ENCODE measurements at places on chromosomes 7 and 10. TPM values are rescaled to one million over a fixed set of nuclear protein-coding genes. Genes with fewer than 3 reads are reported as not detected.

The MICALL2 gene
- total RNA-seq = 10.0 TPM

The FXYD4 gene
- not detected for total RNA-seq

GRCh38 chr10:56698506-56698905, 337.4 kb upstream of the ZWINT start:
- no peaks in the 10 kb centered on the region for H3K36me3 ChIP-seq
- no peak overlapping the region for H3K4me3 ChIP-seq

DNA sequence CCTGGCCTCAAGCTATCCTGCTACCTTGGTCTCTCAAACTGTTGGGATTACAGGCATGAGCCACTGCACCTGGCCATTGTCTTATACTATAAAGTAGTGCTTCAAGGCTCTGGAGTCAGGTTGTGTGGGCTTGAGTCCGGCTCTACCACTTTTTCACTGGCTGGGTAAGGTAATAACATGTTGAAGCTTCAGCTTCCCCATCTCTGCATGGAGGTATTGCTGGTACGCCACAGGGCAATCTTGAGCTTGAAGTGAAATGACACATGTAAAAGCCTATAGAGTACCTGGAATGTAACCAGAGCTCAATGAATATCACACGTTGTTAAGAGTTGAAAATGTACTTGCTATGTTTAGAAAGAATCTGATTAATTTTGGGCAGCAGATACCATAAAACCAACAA, 120.8 kb downstream of the POU6F2 start:
- no peak for DNase-seq
- H3K4me1 ChIP-seq = no peaks in the 10 kb centered on the region
- no peak overlapping the region for H3K4me3 ChIP-seq
- H3K27ac ChIP-seq = no peak overlapping the region
- no peaks in the 10 kb centered on the region for H3K27me3 ChIP-seq
- H3K36me3 ChIP-seq = no peaks in the 10 kb centered on the region

The AKR1E2 gene
- 4.7 TPM for total RNA-seq

The STOX1 gene
- 2.6 TPM for total RNA-seq

DNA sequence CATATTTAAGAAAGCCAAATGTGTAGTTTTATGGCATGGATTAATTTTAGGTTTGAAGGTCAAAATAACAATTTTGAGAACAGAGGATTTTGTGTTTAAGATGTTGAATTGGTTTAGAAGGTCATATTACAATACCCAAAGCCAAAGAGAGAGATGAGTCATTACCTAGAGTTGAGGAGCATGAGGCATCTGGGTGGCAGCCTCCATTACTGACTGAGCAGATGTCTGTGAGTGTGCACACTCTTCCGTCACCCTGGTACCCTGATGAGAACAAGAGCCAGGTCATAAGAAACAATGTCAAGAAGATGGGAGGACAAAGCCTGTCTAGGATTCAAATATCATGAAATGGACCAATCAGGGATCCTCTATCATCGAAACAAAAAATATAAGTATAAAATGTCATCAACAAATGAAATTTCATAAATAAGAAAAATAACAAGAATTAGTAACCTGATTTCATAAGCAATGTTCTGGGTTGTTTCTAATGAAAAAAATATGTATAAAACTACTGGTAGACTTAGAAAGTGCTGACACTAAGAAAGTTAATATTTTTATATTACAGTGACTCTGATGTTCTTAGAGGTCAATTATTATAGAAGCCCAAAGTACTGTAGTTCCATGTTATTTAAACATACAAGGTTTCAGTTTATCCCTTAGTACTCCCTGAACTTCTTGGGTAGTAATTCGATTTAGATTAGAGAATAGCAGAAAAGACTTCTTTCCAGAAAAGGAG, 20.0 kb downstream of the CUBN start:
- H3K4me3 ChIP-seq = no peak overlapping the region
- no peak overlapping the region for H3K27ac ChIP-seq
- no peaks in the 10 kb centered on the region for H3K4me1 ChIP-seq
- H3K27me3 ChIP-seq = no peaks in the 10 kb centered on the region
- DNase-seq = no peak

- DNase-seq = no peak
- H3K27me3 ChIP-seq = no peaks in the 10 kb centered on the region
- H3K4me1 ChIP-seq = no peaks in the 10 kb centered on the region
Observed at GRCh38 chr10:118980870-118981269, 48.6 kb upstream of the NANOS1 start.

The RHOBTB1 gene
- 11.8 TPM for total RNA-seq

DNA sequence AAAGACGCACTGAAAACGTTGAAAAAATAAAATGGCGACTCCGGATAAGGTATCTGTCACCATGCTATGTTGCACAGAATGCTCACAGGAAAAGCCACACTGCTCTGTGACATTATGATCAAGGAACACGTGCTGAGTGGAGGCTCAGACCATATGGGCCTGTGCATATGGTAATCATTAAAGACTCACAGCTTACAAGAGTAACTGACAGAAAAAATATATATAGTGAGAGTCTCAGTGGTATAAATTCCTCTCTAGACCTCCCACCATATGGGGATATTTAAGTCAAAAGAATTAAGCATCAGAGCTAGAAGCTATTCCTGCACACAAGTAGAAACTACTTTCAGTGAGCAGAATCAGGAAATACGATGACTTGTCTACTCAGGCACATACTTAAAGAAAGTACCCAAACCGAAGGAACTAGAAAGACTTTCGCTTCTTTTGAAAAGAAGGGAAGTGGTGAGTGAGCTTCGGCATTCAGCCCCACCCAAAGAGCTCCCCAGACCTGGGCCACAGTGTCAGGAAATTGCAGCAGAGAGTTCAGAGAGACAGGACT, 65.1 kb upstream of the MPP7 start:
- peaks cover 5% of the 10 kb centered on the region for H3K4me1 ChIP-seq
- no peaks in the 10 kb centered on the region for H3K36me3 ChIP-seq
- H3K27ac ChIP-seq = no peak overlapping the region
- DNase-seq = no peak

- H3K4me3 ChIP-seq = no peak overlapping the region
- H3K4me1 ChIP-seq = no peaks in the 10 kb centered on the region
- DNase-seq = no peak
- no peaks in the 10 kb centered on the region for H3K27me3 ChIP-seq
- H3K27ac ChIP-seq = no peak overlapping the region
Observed at GRCh38 chr7:12358694-12359093, 45.0 kb downstream of the VWDE start.

The WIPF3 gene
- total RNA-seq = 0.14 TPM

GRCh38 chr7:34758111-34758601, 100.1 kb downstream of the NPSR1 start:
- H3K4me1 ChIP-seq = no peaks in the 10 kb centered on the region
- DNase-seq = no peak
- H3K27ac ChIP-seq = no peak overlapping the region
- no peaks in the 10 kb centered on the region for H3K36me3 ChIP-seq
- no peaks in the 10 kb centered on the region for H3K27me3 ChIP-seq

The UPK3B gene
- 0.33 TPM for total RNA-seq

DNA sequence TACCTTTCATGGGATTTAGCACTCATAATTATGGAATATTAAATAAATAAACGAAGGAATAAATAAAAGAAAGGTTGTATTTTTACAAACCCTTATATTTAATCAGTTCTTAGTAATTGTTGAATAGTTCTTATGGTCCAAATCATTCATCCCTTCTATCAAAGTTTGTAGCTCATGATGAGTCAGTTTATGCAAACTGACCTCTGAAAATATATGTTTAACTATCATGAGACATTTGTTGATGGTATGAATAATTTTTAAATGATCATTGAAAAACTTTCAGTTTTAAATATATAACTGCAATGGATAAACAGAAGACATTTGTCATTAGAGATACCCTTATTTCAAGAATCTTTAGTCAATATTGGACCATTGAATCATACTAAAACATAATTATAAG, 411.2 kb upstream of the LRRTM3 start:
- no peaks in the 10 kb centered on the region for H3K27me3 ChIP-seq
- H3K4me3 ChIP-seq = no peak overlapping the region
- no peak for DNase-seq
- no peaks in the 10 kb centered on the region for H3K4me1 ChIP-seq

GRCh38 chr7:33998476-33998875, 93.1 kb downstream of the BMPER start:
- H3K36me3 ChIP-seq = no peaks in the 10 kb centered on the region
- H3K27ac ChIP-seq = no peak overlapping the region
- DNase-seq = no peak
- no peaks in the 10 kb centered on the region for H3K4me1 ChIP-seq
- no peak overlapping the region for H3K4me3 ChIP-seq

DNA sequence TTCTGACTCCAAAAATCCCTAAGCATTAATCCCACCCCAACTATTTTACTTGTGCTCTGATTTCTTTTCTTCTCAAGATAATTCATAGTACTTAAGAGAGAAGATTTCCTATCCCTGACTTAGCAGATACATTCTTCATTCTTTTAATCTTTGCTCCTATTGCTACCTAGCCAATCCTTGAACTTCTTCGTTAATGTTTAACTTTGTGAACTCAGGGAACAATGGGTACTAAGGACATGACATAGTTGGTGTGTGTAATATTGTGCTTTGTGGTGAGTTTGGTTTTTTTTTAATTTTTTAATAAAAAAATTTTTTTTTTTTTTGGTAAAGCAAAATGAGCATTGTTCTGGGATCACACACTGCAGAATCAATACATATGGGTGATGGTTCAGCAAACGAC, 166.2 kb downstream of the CHCHD3 start:
- H3K4me3 ChIP-seq = no peak overlapping the region
- DNase-seq = no peak
- no peaks in the 10 kb centered on the region for H3K4me1 ChIP-seq
- H3K27ac ChIP-seq = no peak overlapping the region
- H3K36me3 ChIP-seq = no peaks in the 10 kb centered on the region

GRCh38 chr7:11191574-11192220, 218.0 kb downstream of the PHF14 start:
- H3K4me1 ChIP-seq = peaks cover 6% of the 10 kb centered on the region
- no peak for DNase-seq
- no peak overlapping the region for H3K4me3 ChIP-seq
- H3K36me3 ChIP-seq = no peaks in the 10 kb centered on the region
- H3K27ac ChIP-seq = no peak overlapping the region

GRCh38 chr7:108261560-108262255, 131.5 kb upstream of the LAMB4 start:
- H3K4me3 ChIP-seq = no peak overlapping the region
- DNase-seq = no peak
- H3K36me3 ChIP-seq = no peaks in the 10 kb centered on the region
- no peaks in the 10 kb centered on the region for H3K4me1 ChIP-seq
- H3K27ac ChIP-seq = no peak overlapping the region
- H3K27me3 ChIP-seq = no peaks in the 10 kb centered on the region

DNA sequence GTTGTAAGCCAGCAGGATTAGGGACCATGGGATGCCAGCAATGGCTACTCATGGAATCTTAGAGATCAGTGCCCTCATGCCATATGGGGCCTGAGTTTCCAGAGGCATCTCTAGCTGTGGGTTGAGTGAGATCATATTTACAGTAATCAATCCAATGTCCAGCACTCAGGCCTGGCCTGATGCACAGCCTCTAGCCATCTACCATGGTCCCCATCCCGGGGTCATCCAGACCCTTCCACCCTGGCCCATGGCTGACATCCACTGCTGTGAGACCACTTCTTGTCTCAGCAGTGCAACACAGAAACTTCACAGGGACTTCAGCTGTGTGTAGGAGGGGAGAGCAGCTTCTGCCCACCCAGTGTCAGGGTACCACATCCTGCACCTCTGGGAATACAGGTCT, 6.5 kb upstream of the ADCY1 start:
- no peak overlapping the region for H3K4me3 ChIP-seq
- no peak for DNase-seq
- H3K36me3 ChIP-seq = no peaks in the 10 kb centered on the region
- H3K4me1 ChIP-seq = no peaks in the 10 kb centered on the region
- no peaks in the 10 kb centered on the region for H3K27me3 ChIP-seq

The CDC14C gene
- total RNA-seq = not detected

GRCh38 chr10:77415313-77415960, 222.2 kb downstream of the KCNMA1 start:
- H3K27me3 ChIP-seq = no peaks in the 10 kb centered on the region
- no peak overlapping the region for H3K4me3 ChIP-seq
- DNase-seq = no peak
- no peak overlapping the region for H3K27ac ChIP-seq
- H3K4me1 ChIP-seq = no peaks in the 10 kb centered on the region

DNA sequence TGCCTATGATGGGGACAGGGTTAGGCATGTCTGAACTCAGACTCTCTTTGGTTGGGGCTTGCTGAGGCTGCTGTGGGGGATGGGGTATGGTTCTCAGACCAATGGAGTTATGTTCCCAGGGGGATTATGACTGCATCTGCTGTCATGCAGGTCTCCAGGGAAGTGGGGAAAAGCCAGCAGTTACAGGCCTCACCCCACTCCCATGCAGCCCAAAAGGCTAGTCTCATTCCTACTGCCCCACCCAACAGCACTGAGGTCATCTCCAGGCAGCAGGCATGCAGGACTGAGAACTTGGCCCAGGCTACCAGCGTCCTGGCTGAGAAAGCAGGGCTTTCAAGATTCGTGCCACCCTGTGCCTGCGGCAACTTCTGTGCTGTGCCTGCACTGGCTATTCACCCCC, 373.3 kb downstream of the HTR7 start:
- no peak for DNase-seq
- no peaks in the 10 kb centered on the region for H3K36me3 ChIP-seq
- H3K27me3 ChIP-seq = no peaks in the 10 kb centered on the region
- H3K27ac ChIP-seq = no peak overlapping the region

The DLX5 gene
- not detected for total RNA-seq

DNA sequence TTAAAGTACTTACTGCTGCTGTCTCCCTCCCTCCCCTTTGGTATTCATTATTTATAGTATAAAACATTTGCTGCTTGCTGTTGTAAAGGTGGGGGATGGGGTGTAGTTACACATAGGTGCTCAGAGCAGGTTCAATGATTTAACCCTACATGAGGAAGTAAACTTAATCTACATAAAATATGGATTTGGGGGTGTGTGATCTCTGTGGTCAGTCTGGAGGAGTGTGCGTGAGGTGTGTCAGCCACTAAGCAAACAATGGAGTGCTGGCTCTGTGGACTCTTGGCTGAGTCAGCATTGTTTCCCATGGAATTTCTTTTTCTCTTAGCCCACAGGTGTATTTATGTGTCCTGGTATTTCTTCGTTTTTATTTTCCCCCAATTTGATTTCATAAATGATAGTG, 133.9 kb downstream of the AUTS2 start:
- H3K4me3 ChIP-seq = no peak overlapping the region
- no peaks in the 10 kb centered on the region for H3K36me3 ChIP-seq
- H3K27ac ChIP-seq = no peak overlapping the region

GRCh38 chr7:128097211-128097731, 66.0 kb upstream of the LRRC4 start:
- no peaks in the 10 kb centered on the region for H3K4me1 ChIP-seq
- H3K4me3 ChIP-seq = no peak overlapping the region
- H3K27me3 ChIP-seq = no peaks in the 10 kb centered on the region
- no peak for DNase-seq

GRCh38 chr7:22677680-22678079, 49.3 kb upstream of the IL6 start:
- no peaks in the 10 kb centered on the region for H3K36me3 ChIP-seq
- H3K4me3 ChIP-seq = no peak overlapping the region
- peaks cover 6% of the 10 kb centered on the region for H3K27me3 ChIP-seq

GRCh38 chr7:11630355-11630754, 201.6 kb downstream of the THSD7A start:
- no peak overlapping the region for H3K27ac ChIP-seq
- peaks cover 2% of the 10 kb centered on the region for H3K4me1 ChIP-seq
- no peak overlapping the region for H3K4me3 ChIP-seq
- no peak for DNase-seq
- H3K36me3 ChIP-seq = no peaks in the 10 kb centered on the region

GRCh38 chr10:96488161-96488935, 25.4 kb downstream of the TLL2 start:
- H3K36me3 ChIP-seq = no peaks in the 10 kb centered on the region
- DNase-seq = no peak
- H3K4me1 ChIP-seq = no peaks in the 10 kb centered on the region
- H3K27ac ChIP-seq = no peak overlapping the region
- H3K4me3 ChIP-seq = no peak overlapping the region
- no peaks in the 10 kb centered on the region for H3K27me3 ChIP-seq
